HFFc6 (cell line): ENCODE measurements at places on chromosomes 11 and 22. TPM values are rescaled to one million over a fixed set of nuclear protein-coding genes. Genes with fewer than 3 reads are reported as not detected.
A peak's percentile ranks its signal among the peaks of the same experiment; 100 is the strongest.

Gene KDM2A
- total RNA-seq: 46.1 and 48.8 TPM in 2 replicates

Gene RIMBP3B
- total RNA-seq: 0.14 to 0.42 TPM (median 0.17 TPM) in 3 replicates

Gene SYT12
- total RNA-seq: not detected in 2 replicates

Gene ARCN1
- total RNA-seq: 235 to 326 TPM (median 285 TPM) in 3 replicates

Gene CTTN
- 352 to 378 TPM (median 356 TPM) in 3 replicates for total RNA-seq

Gene DLG2
- 0.39 and 1.00 TPM in 2 replicates for total RNA-seq

GRCh38 chr11:27558401-27558800 lies 51.8 kb upstream of the LIN7C start:
- no peak for DNase-seq

DNA sequence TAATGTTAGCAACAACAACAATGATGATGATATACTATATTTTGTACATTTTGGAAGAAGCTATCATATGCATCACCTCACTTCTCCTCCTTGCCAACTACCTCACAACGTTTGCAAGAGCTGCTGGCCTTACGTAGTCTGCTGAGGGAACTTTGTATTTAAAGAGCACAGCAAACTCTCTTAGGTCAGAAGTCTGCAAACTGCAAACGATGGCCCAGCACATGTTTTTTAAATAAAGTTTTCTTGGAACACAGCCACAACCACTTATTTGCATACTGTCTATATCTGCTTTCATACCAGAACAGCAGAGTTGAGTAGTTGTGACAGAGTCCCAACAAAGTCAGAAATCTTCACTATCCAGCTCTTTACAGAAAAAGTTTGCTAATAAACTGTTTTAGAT lies 261.7 kb downstream of the TENM4 start:
- peak; percentile 7 for DNase-seq

- no peak for DNase-seq
Measured at GRCh38 chr11:30431127-30431814, 108.4 kb downstream of the ARL14EP start.

- DNase-seq: no peak
Measured at GRCh38 chr11:19511413-19512183, 201.0 kb upstream of the NAV2 start.

DNA sequence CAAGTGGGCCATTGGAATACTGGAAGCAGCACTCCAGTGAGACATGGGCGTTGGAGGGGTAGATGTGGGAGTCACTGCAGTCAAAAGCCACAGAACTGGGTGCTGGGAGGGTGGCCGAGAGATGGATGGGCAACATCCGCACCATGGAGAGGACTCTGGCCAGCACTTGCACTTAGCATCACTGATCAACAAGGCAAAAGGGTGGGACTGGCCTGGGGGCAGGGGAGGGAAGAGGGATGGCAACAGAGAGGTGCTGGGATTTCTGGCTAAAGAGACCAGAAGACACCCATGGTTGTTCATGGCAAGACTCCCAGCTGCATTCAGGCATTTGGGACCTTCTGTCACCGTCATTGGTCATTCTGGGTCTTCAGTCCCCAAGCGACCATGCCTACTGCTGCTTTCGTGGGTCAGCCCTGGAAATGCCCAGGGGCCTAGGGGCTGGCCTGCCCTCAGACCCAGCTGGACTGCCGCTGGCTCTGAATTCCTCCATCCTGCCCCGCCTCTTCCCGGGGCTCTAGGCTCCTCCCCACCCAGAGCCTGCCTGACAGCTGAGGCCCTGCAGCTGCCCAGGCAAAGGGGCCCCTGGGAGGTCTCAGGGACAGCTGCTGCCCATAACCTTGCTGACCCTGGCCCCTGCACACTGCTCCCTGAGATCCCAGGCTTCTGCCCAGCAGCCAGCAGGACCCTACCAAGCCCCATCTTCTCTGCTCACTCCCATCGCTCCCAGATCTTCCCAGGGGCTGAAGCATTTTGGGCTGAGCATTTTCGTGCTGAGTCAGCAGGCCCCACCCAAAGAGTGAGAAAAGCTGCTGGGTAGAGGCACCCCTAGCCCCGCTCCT lies 13.0 kb upstream of the CDC42EP2 start:
- DNase-seq: no peak

DNA sequence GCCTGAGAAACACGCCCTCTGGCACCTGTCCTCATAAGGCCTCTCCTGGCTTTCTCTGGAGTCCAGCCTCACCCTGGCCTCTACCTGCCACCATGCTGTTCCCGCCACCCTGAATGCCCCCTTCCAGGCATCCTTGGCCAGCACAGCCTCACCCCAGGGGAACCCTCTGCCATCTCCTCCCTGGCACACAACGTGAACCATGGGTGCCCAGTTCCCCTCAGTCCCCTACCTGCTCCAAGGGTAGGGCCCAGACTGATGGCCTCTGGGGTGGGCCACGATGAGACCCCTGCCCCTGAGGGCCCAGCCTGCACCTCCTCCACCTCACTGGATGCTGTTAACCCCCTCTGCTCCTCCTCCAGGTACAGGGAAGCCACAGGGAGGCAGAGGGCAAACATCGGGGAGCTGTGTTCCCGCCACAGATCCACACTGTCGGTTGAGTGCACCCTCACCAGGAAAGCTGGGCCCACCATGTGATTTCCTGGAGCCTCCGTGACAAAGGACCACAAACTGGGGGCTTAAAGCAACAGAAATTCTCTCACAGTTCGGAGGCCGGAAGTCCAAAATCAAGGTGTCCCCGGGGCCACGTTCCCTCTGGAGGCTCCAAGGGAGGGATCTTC lies 169.6 kb downstream of the BRD1 start:
- DNase-seq: no peak

GRCh38 chr11:79086056-79086455 lies 354.8 kb downstream of the TENM4 start:
- no peak for DNase-seq
